NCI-H1092 treated with DMSO at 0.1 percent for 48 hours (cell line): ENCODE measurements at places on chromosomes 6 and 20.

DNA sequence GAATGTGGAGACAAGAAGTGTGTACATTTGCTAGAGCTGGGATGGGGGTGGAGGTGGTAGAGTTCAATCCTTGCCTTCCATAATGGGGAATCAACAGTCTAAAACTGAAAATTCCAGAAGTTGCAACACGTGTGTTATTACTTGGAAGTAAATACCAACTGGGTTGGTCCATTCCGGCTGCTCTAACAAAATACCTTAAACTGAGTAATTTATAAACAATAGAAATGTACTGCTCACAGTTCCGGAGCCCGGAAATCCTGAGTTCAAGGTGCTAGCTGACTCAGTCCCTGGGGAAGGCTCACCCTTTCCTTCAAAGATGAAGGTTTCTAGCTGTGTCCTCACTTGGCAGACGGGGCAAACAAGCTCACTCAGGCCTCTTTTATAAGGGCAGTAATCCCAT lies 59.0 kb downstream of the RIN2 start:
- DNase-seq, result no peak

GRCh38 chr6:20020526-20020925 lies 183.4 kb downstream of the ID4 start:
- DNase-seq, result no peak

DNA sequence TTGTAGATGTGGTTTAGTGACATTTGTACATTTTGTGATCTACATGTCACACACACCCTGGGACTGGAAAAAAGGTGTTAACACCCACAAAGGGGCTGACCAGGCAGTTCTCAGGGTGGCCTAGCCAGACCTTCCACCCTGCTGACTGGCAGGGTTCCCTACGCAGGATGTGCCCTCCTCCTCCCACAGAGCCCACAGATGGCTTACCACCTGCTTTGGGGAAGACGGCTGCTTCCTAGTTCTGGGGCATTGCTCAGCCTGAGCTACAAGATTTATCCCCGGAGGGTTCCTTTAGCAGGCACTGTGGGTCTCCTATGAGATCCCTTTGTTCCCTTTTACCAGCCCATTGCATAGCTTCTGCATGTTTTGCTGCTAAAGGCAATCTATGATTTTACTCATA lies 35.1 kb downstream of the SNAP25 start:
- no peak for DNase-seq

DNA sequence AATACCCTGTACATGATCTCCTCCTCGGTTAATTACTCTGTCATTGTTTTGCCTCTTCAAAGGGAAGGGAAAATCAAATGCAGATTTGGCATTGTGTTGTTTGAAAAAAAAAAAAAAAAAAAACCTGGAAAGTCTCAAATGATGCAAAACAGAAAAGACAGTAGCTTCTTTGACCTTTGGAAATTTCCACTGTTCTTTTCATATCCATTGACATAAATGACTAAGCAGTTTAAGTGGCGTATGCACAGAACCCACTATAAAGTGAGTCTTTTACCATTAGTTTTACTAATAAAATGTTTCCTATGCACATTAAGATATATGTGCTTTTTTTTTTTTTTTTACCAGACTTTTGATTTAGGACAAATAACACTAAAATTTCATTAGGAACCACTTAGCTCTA lies 704.3 kb downstream of the TFAP2A start:
- no peak for DNase-seq

GRCh38 chr6:138541823-138542481 lies 42.7 kb upstream of the NHSL1 start:
- no peak for DNase-seq

DNA sequence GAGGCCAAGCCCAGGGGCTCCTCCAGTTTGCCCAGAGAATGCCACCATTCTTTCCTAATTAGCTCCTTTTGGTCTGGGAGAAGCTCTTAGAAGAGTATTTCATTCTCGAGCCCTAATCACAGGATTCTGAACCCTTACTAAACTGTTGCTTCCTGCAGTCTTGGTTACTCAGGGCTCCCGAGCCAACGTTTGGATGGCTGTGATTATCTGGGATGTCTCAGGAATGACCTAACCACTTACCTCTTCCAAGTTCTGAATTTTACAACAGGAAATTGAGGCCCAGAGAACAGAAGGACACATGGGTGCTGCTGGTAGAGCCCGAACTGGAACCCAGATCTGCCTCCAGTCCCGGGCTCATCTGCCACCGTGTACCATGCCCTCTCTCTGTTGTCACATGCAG lies 22.2 kb upstream of the PNPLA1 start:
- no peak for DNase-seq

- no peak for DNase-seq
Observed at GRCh38 chr6:167806061-167806700, 20.5 kb upstream of the AFDN start.

- peak; percentile 77 for DNase-seq
Observed at GRCh38 chr20:32638848-32639247, 34.9 kb downstream of the C20orf203 start.

DNA sequence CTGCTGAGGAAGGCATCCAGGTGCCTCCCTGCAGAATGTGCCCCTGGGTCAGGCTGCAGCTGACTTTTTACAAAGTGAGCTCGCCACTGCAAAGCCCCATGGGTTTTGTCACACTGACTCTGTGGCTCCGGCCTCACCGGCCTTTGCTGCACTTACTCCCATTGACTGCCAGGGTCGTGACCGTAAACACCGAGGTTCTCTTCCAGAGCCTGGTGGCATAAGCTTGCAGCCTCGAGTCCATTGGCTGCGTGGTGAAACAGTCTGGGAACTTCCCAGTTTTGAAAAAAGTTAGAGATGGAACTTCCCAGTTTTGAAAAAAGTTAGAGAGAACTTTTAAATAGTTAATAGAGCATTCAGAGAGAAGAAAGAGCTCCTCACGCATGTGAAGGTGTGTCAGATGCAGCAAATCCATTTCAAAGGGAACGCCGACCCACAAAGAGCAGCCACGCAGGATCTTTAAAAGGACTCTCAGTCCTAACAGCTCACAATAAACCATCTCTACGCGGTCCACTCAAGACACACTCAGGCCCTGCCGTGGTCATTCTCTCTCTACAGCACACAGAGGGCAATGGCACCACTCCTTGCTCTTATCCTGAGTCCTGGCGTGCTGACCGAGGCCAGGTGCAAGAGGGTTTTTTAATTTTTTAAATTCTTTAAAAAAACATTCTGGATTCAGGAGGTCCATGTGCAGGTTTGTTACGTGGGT lies 12.8 kb downstream of the RAMACL start:
- no peak for DNase-seq

DNA sequence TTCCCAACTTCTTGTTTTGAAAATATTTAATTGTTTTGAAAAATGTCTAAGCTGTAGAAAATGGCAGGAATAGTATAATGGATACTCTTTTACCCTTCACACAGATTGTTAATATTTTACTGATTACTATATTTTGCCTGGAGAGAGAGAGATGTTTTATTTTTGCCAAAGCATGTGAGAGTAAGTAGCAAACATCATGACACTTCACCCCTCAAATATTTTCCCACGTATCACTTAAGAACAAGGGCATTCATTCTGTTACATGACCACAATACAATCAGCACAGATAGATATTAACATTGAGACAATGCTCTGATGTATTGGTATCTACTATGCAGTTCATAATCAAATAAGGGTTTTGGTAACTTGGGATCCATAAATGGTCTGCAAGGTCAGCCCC lies 116.5 kb downstream of the CCDC170 start:
- DNase-seq, result no peak

GRCh38 chr6:23176883-23177282 lies 607.5 kb downstream of the HDGFL1 start:
- DNase-seq, result peak; percentile 94

- DNase-seq, result peak; percentile 11
Observed at GRCh38 chr6:1724616-1725015, 114.9 kb downstream of the FOXC1 start.

DNA sequence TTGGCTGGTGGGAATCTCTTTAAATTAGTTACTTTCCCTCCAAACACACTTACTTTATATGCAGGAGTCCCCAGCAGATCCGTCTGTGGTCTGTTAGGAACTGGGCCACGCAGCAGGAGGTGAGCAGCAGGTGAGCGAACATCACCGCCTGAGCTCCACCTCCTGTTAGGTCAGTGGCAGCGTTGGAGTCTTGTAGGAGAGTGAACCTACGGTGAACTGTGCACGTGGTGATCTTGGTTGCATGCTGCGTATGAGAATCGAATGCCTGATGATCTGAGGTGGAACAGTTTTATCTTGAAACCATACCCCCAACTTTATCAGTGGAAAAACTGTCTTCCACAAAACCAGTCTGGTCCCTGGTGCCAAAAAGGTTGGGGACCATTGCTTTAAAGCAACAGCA lies 5.0 kb downstream of the SERPINB6 start:
- no peak for DNase-seq

- no peak for DNase-seq
Observed at GRCh38 chr20:63394069-63394919, 33.1 kb upstream of the CHRNA4 start.

DNA sequence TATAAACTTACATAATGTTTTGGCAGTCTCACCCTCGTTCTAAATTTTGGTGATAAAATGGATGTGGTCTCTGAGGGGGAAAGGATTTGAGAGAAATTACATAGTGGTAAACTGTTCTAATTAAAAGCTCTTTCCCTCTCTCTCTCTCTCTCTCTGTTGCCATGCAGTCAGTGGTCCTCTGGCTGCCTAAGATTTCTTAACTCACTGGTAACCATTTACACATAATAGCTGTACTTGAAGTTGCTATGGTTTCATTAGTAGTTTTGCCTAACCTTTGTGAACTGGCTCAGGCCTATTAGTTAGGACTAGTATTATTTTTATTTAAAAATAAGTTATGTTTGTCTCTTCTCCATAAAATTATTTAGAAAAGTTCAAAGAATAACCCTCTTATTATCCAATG lies 42.0 kb downstream of the MAPK14 start:
- no peak for DNase-seq

DNA sequence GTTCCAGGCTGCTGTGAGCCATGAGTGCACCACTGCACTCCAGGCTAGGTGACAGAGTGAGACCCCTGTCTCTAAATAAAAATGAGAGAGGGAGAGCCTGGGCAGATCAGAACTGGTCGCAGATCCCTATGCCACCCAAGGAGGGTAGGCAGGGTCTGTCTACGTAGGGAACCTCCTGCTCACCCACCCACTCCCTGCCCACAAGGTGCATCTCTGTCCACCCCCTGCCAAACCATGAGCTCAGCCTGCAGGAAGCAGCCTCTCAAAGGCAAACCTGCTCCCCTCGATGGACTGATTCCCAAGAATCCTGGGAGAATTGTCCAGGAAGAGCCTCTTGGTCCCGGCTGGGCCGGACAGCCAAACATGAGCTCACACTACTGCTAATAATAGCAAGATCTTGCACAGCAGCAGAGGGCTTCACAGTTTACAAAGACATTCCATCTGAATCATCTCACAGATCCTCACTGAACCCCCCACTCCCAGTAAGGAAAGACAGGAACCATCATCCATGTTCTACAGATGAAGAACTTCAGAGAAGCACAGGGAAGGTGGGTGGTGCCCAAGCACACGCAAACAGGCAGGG lies 27.8 kb upstream of the TLDC2 start:
- no peak for DNase-seq

DNA sequence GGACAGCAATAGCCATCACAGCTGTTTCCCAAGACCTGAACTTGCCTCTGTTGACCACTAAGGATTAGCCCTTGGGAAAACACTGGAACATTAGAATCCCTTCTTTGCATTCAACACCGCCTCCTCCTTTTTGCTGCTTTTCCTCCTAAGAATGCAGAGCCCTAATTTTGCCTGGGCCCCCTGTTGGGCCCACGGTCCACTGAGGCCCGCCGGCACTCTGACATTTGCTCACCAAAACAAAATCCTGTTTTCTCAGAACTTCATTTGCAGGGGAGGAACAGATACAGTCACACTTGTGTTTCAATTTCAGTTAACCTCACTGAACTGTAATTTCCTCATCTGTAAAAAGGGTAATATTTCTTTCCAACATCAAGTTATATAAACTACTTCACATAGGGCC lies 116.0 kb upstream of the JARID2 start:
- no peak for DNase-seq

DNA sequence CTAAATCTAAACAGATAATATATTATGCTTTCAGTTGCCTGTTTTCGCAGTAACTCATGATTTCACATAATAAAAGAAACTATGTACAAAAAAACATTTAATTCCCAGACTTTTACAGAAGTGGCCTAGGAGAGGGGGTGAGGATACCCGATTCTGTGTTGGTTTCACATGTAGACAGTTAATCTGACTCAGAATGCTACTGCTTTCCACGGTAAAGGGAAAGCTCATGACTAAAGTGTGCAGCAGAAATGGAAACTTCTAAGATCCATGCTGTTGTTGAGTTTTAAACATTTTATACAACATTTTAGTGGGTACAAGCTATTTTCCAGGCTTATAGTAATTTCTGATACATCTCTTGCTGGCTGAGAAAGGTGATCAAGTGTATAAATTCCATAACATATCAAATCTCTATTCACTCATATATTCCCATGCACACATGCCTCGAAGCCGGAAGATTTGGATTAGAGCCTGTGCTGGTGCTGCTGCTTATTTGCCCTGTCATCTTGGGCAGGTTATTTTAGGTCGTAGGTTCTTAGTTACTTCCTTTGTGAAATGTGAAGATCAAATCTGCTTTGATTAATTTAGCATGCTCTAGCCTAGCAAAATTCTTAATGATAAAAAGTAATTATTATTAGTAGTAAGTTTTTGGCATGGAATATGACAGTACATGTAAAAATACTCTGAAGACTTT lies 896.7 kb upstream of the MAP3K7 start:
- no peak for DNase-seq

DNA sequence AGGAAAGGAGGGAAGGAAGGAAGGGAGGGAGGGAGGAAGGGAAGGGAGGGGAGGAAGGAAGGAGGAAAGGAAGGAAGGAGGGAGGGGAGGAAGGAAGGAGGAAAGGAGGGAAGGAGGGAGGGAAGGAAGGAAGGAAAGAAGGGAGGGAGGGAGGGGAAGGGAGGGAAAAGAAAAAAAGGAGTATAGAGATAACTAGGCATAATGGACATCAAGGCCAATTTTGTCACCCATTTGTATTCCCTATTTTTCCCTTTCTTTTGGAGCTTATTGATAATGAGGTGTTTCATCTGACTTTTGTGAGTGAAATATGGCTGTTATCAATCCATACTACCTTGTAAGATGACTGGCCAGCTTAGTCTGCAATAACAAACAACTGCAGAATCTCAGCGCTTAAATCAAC lies 282.0 kb upstream of the FLRT3 start:
- DNase-seq, result no peak
